ENCODE measurements at places on chromosomes 1 and 21. TPM values are rescaled to one million over a fixed set of nuclear protein-coding genes. Genes with fewer than 3 reads are reported as not detected.

DNA sequence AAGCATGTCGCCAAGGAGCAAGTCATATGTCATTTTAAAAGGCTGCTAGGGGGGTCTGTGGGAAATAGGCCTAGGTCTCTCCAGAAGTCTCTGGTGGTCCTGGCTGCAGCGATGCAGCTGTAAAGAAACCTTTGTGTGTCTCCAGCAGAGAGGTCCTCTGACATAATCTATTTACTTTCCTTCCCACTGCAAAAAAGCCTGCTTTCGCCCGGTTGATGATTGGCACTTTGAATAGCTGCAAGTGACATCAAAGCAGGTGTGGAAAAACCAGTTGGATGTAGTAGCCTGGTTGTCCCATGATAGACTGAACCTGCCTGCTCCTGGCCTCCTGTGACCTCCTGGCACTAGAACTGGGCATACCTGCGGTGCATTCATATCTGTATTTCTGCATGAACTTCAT lies 13.8 kb downstream of the RASSF5 start:
- DNase-seq = no peak

Gene NBPF6
- 0.18 TPM for total RNA-seq

DNA sequence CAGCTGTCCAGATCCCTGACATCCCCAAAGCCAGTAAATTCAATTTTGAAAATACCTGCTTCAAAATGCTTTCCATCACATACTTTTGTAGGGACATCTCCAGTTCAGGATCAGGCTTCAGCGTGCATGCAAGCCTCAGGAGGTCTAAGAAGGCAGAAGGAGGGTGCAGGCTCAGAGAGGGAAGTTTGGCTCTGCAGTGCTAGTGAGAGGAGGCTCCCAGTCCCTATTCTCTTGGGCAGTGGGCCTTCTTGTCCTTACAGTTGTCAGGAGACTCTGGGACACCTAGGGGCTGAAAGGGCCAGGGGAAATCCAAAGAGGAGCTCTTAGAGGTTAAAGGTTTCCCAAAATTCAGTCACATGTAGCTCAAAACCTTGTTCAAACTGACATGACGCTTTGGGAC lies 20.1 kb downstream of the ADCY10 start:
- DNase-seq = no peak

Gene S100A9
- 9.0 TPM for total RNA-seq
